ENCODE measurements at places on chromosomes 16 and 17.

- no peak for DNase-seq
These were observed 622 bp downstream of the HOXB6 start for GRCh38 chr17:48603959-48604769.

DNA sequence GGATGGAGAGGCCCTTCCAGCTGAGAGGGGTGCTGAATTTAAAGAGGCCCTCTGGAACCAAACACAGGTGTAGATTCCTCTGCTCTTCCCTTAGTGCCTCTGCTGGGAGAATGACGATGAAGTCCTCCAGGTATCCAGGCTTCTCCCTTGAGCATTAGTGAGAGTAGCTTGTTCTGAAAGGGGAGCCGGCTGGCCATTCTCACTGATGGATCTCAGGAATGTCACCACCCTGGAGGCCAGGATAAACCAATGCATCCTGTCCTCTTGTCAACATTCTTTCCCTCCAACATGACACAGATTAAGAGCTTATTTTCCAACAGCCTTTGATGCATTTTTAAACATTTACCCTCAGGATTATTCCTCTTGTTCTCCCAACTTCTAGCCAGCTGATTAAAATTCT lies 325.5 kb downstream of the CA10 start:
- no peak for DNase-seq

- DNase-seq, result no peak
These were observed 17.0 kb upstream of the KRT20 start for GRCh38 chr17:40901981-40902474.

- DNase-seq, result no peak
These were observed 468.1 kb downstream of the SOX9 start for GRCh38 chr17:72588961-72589360.

DNA sequence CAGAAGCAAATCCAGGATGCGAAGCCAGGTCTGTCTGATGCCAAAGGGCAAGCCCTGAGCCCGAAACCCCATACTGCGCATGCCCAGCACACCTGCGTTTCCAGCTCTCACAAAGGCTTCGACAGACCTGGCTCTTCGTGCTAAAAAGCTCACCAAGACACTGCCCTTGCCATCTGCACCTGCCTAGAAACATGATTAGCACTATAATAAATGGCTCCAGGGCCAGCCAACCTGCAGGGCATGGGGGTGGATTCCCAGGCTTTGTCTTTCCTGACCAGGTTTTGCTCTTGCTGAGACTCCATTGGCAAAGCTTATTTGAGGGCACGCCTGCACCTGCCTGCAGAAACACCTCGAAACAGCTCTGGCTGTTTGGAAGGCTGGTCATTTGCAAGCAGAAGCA lies 14.4 kb upstream of the PLD6 start:
- no peak for DNase-seq

DNA sequence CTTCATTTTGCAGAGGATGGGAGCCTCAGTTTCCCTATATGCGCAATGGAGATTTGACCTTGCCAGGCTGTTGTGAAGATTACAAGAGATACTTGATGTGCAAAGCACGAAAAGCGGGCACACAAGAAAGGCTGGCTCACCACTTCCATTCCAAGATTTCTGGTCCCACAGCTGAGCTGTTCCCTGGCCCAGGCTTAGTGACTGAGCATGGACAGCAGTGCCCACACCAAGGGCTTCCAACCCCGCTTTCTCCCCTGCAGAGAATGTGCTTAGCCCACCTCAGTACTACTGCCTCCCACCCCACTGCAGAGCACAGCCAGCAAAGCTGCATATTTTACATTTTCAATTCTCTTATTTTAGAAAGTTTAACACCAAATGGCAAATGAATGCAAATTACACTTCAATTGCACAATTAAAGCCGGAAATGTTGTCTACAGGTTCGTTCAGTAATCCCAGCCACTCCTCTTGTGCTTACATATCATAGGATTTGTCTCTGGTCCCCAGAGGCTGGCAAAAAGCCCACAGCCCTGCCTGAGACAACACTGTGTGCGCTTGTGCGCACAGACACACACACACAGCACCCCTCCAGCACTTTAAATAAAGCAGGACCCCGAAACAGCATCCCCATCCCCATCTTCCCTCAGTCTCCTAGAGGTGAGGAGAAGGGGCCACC lies 51.8 kb downstream of the VAC14 start:
- no peak for DNase-seq

DNA sequence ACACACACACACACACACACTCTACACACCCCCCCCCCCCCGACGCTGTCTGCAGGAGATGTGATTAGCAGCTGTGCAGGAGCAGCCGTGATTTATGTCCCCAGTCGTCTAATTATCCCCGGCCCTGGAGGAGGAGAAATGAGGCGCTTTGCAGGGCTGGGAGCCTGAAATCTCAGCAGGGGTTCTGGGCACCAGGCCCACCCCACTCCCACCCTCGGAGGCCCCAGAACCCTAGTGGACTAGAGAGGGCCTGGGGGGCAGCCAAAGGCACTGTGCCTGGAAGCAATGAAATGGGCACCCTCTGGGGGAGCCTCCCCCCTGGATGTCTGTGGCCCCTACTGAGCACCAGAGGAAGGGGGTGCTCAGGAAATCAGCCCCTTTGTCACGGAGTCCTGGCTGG lies 134.2 kb upstream of the CIBAR2 start:
- peak; percentile 89 for DNase-seq

Data from SK-N-DZ (cell line).